ENCODE measurements at places on chromosomes 5 and 9.

DNA sequence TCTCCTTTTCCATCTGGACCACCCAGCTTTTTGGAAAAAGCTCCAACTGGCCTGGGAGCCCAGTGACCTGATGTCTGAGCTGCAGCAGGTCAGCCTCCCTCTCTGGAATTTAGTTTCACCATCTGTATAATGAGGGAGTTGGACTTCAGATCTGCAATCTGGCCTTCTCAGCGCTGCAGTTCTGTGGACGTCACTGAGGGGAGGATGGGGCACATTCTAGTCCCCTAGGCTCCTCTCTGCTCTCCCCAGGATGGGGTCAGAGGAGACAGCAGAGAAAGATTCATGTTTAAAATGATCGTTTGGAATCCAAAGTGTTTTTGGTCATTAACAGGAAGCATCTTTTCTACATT is 10.2 kb downstream of the OR13J1 start:
- peak; percentile 49 for DNase-seq

- no peak for DNase-seq
These were observed 622.0 kb upstream of the DAB2 start for GRCh38 chr5:40046792-40047191.

DNA sequence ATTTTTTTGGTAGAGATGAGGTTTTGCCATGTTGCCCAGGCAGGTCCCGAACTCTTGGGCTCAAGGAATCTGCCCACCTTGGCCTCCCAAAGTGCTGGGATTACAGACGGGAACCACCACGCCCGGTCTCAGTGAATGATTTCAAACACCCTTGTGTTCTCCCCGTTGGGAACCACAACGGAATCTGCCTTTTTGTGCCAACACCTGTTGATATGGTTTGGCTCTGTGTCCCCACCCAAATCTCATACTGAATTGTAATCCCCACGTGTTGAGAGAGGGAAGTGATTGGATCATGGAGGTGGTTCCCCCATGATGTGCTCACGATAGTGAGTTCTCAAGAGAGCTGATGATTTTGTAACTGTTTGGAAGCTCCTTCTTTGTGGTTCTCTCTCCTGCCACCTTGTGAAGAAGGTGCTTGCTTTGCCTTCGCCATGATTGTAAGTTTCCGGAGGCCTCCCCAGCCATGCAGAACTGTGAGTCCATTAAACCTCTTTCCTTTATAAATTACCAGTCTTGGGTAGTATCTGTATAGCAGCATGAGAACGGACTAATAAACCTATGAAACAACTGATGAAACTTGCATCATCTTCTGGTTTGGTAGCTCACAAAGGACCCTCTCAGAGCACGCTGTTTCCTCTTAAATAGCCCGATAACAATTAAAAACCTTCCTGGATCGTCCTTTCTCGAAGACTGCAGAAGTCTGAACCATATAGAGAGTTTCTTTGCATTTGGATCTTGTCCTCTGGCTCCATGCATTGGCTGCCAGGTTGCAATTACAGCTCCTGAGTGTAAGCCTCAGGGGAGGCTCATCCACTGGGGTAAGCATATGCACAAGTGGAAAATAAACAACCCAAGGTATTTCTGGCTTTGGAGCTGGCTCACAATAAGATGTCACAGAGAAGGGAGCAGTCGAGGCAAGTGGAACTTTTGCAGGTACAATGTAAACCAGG is 91.5 kb downstream of the SPRY4 start:
- DNase-seq: no peak

DNA sequence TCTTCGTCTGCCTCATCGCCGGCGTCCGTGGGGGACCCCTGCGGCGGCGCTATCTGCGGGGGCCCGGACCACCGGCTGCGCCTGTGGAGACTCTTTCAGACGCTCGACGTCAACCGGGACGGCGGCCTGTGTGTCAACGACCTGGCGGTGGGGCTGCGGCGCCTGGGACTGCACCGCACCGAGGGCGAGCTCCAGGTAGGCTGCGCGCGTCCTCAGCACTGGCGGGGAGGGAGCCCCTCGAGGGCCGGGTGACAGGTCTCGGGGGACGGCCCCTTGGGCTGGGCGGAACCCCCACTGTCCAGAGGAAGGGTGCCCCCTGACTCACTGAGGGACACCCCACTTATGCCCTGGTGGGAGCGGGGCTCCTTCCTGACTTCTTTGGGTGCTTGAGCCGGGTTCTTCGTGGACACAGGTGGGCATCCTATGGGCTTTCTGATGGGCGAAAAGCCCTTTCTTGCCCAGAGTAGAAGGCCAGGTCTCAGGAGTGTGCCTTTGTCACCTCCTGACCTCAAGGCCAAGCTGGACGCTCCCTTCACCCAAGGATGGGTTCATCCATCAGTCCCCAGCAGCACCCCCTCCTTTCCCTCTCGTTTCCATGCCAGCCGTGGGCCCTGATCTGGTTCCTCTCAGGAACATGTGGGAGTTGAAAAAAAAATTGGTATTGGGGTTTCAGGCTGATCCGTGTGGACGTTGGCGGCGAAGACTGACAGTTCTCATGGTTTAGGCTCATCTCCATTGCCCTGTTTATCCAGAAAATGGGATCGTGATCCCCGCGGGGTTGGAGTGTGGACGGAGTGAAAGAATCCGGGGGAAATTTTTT is 564 bp downstream of the SLC25A25 start:
- no peak for DNase-seq

GRCh38 chr9:6414247-6414641 is 1.2 kb downstream of the UHRF2 start:
- DNase-seq: no peak

- peak; percentile 88 for DNase-seq
These were observed 74.5 kb upstream of the BARHL1 start for GRCh38 chr9:132507670-132508469.

DNA sequence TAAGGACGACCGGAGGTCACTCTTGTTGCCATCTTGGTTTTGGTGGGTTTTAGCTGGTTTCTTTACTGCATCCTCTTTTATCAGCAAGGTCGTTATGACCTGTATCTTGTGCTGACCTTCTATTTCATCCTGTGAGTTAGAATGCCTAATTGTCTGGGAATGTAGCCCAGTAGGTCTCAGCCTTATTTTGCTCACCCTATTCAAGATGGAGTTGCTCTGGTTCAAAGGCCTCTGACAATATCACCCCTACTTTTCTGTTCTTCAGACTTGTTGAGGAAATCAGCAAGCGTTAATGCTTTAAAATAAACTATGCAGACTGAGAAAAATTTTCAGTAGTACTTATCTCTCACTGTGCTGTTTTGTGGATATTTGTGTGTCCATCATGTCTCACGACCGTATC is 92.6 kb downstream of the MTRR start:
- no peak for DNase-seq

Data from posterior vena cava (tissue), 2 donors.